ENCODE measurements at places on chromosomes 7 and 10. TPM values are rescaled to one million over a fixed set of nuclear protein-coding genes. Genes with fewer than 3 reads are reported as not detected.

PSMA2 gene
- 121 TPM for total RNA-seq

DKK1 gene
- 74.1 TPM for total RNA-seq

ANXA8 gene
- 221 TPM for total RNA-seq

EPHA1 gene
- total RNA-seq, result 87.5 TPM

AQP1 gene
- not detected for total RNA-seq

INSYN2A gene
- not detected for total RNA-seq

RTKN2 gene
- 0.74 TPM for total RNA-seq
